Iris pigment epithelial cell (primary cell): ENCODE measurements at places on chromosomes 16 and 17.

GRCh38 chr17:1077581-1077985 lies 80.7 kb downstream of the TIMM22 start:
- no peak for DNase-seq

DNA sequence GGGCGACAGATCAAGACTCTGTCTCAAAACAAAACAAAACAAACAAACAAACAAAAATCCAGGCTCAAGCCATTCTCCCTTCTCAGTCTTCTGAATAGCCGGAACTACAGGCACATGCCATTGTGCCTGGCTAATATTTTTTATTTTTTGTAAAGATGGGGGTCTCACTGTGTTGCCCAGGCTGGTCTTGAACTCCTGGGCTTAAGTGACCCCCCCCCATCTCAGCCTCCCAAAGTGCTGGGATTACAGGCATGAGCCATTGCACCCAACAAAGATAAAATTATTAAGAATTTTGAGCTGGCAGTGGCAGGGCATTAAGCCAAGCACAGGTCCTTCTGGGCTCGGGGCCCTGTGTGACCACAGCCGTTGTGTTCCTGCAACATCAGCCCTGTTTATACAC lies 69.9 kb upstream of the CBX4 start:
- no peak for DNase-seq

DNA sequence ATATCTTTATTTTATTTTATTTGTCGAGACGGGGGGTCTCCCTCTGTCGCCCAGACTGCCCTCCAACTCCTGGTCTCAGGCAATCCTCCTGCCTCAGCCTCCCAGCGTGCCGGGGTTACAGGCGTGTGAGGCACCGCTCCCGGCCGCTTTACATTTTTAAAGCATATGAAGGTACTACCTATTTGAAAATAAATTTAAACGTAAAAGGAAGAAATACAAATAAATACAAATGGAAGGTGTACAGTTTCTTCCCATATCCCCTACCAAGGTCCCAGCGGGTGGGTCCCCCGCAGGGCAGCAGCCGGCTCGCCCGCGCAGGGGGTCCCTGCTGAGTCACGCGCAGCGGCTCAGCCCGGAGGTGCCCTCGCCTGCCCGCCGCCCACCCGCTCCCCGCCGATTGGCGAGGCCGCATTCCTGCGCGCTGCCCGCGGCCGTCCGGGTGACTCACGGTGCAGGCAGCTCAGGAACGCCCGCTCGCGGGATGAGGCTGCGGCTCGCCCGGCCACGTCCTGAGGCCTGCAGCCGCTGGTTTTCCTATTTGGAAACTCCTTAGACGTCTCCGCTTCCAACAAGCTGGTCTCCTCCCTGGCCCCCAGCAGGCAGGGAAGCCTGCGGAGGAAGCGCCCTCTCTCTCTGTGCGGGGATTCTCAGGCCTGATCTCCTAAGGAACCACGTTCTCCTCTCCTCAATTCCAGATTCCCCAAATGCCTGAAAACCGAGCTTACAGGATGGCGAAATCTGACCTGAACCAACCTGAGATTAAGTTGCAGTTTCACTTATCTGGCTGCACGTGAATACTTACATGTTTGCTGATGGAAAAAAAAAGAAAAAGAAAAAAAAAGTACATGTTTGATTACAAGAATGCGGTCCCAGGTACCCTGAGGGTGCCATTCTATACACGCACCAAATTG lies 54.8 kb upstream of the MAP3K14 start:
- peak; percentile 96 for DNase-seq

- DNase-seq = no peak
Observed at GRCh38 chr17:45200701-45201100, 21.0 kb upstream of the FMNL1 start.

- DNase-seq = no peak
Observed at GRCh38 chr17:51585514-51586104, 325.3 kb downstream of the UTP18 start.

DNA sequence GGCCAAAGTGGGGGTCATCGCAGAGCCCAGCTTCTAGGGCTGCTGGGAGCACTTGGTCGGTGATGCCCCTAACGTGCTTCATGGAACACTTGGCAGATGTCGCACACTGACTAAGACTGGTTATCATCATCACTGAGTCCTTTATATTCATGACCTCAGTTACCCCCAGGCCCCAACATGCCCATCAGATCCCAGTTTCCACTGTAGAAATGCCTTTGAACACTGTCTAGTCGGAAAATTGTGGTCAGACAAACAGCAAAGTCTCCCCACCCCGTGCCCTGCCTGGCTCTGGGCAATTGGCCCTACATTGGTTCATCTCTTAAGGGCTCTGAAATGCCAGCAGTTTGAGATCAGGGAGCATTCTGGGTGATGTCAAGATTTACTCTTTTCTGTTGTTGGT lies 51.3 kb downstream of the NKD1 start:
- DNase-seq = no peak

DNA sequence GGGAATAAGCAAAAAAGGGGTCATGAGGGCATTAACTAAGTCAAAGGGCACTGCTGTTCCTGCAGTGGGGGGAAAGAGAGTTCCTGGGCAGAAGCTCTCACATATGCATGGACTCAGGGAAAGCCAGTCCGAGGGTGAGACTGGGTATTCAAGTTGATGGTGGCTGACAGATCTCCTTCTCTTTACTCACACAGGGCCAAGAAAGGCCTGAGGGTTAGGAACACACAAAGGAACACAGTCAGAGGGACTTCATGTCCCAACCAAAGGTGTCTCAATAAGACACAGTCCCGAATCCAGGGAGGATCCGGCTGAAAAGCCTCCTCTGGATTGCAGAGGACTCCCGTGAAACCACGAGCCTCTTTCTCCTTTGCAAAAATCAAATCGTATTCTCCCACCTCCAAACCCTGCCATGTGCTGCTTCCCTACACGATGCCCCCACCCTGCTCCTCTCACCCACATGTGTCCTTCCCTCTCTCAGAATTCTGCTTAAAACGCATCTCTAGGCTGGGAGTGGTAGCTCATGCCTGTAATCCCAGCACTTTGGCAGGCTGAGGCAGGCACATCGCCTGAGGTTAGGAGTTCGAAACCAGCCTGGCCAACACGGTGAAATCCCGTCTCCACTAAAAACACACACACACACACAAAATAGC lies 23.6 kb downstream of the CUEDC1 start:
- no peak for DNase-seq
